ENCODE measurements at places on chromosomes 5 and 9.
A peak's percentile ranks its signal among the peaks of the same experiment; 100 is the strongest.

GRCh38 chr5:178394074-178394473 lies 161.5 kb upstream of the PHYKPL start:
- H3K27ac ChIP-seq, result no peak overlapping the region
- no peak for DNase-seq
- no peaks in the 10 kb centered on the region for H3K36me3 ChIP-seq
- no peaks in the 10 kb centered on the region for H3K4me1 ChIP-seq
- H3K27me3 ChIP-seq, result no peaks in the 10 kb centered on the region

GRCh38 chr5:77874691-77875090 lies 98.6 kb upstream of the TBCA start:
- no peak overlapping the region for H3K4me3 ChIP-seq
- no peaks in the 10 kb centered on the region for H3K27me3 ChIP-seq
- no peaks in the 10 kb centered on the region for H3K36me3 ChIP-seq
- no peak for DNase-seq

- DNase-seq, result no peak
- no peaks in the 10 kb centered on the region for H3K36me3 ChIP-seq
- H3K27me3 ChIP-seq, result no peaks in the 10 kb centered on the region
- H3K4me1 ChIP-seq, result no peaks in the 10 kb centered on the region
- no peak overlapping the region for H3K4me3 ChIP-seq
Measured at GRCh38 chr9:35193762-35194161, 32.0 kb downstream of the UNC13B start.

DNA sequence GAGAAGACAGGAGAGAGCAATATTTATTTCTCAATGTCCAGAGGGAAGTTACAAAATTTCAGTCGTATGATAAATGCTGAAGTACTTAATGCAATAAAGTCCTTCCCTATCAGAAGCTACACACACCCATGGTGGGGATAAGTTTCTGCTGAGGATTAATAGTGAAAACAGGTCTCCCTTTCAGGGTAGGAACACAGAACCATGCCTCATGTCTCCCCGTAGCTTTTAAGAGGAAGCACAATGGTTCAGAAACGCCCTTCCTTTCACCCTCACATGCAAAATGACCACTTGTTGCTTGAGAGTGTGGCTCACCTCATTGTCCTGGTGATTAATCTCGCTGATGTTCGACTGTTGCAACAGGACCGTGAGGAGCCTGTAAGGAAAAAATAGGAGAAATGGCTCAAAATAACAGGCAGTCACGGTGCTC lies 73.6 kb downstream of the ANKRD55 start:
- H3K36me3 ChIP-seq, result no peaks in the 10 kb centered on the region
- peaks cover 25% of the 10 kb centered on the region for H3K4me1 ChIP-seq
- H3K27me3 ChIP-seq, result no peaks in the 10 kb centered on the region
- no peak overlapping the region for H3K27ac ChIP-seq
- no peak overlapping the region for H3K4me3 ChIP-seq

DNA sequence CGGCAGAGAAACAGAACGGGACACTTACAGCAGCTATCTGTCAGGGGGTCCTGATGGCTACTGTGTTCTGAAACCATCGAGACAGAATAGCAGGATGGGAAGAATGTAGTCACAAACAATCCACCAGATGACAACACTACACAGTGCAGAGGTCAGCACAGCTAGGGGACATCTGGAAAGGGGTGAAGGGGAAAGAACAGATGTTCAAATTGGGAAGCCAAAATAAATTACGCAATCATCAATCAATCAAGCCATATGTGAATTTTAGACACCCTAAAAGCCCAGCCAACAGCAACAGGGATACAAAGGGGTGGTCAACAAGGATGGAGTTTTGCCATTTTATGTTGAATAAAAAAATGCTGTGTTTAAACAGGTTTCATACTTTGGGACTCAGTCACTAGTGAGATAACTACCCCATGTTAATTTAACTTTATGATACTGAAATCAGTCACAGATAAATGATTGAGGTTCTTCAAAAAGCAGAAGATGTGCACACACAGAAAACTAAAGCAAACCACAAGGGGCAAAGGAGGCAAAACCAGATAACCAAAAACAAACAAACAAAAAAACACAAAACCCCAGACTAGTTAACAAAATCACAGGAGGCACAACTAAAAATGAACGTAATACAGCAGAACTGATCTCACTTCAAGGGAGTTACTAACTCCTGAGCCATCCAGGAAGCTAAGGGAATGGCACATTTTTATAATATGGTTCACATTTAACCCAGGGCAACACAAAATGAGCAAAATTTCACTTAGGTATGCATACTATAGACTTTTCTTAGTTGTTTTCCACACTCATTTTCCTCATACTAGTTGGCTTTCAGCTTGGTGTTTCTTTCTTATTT lies 65.9 kb downstream of the HABP4 start:
- no peaks in the 10 kb centered on the region for H3K27me3 ChIP-seq
- H3K36me3 ChIP-seq, result no peaks in the 10 kb centered on the region
- H3K27ac ChIP-seq, result peak overlapping the region; percentile 69
- H3K4me3 ChIP-seq, result no peak overlapping the region

DNA sequence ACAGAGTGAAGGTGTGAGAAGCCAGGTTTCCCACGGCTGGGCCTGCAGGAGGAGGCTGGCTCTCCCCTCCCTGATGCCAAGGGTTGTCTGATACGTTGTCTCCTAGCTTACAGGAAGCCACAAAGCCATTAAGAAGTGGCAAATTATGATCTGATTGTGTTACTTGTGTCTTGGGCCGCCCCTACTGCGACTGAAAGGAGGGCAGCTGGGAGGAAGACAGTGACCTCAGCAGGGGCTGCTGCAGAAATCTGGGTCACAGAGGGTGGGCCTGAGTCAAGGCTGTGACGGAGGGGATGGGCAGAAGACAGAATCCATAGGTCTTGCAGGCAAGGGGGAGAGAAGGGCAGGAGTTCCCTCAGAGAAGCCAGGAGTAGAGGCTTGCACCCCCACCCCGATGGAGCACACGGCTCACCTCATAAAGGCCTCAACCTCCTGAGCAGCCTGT lies 145.0 kb downstream of the FSTL4 start:
- H3K36me3 ChIP-seq, result no peaks in the 10 kb centered on the region
- no peak overlapping the region for H3K4me3 ChIP-seq
- no peak overlapping the region for H3K27ac ChIP-seq
- no peaks in the 10 kb centered on the region for H3K27me3 ChIP-seq
- no peak for DNase-seq

DNA sequence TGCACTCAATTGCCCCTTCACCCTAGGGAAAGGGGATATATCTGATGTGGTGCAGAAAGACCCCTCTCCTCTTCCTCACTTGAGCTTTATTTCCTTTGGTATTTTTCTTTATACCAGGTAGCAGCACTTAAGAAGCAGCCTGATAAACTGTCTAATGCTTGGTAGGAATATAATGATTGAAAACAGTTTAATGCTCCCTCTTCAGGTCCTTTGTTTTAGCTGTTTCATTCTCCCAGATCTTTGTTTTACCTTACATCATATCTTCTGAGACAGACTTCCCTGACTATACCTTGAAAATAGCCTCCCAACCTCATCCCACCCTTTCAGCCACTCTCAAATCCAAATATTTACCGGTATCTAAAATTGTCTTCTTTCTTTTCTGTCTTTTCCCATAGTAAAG lies 87.9 kb downstream of the NUDT12 start:
- no peak overlapping the region for H3K27ac ChIP-seq
- H3K4me1 ChIP-seq, result no peaks in the 10 kb centered on the region

DNA sequence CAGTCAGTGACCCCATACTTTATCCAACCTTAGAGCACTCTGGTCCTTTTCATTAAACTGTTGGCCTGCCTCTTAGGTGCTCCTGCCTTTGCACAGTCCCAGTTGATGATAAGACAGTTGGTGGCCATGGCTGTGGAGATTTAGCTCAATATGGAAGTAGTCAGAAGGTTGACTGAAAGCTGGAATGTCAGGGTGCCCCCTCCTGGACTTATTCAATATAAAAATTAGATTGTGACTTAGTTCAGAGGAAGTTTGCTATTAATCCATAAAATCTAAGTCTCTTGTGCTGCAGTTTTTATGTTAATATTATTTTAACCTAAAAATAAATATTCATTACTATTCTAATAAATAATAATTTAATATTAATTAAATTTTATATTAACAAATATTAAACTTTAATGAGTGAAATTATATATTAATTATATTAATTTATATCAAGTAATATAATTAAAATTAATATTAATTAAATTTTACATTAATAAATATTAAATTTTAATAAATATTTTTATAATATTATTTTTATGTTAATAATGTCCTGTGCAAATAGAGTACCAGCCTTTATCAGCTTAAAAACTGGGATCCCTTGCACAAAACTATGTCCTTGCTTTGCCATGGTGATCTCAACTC lies 77.7 kb upstream of the ADAMTSL1 start:
- no peak overlapping the region for H3K4me3 ChIP-seq
- no peaks in the 10 kb centered on the region for H3K4me1 ChIP-seq
- no peaks in the 10 kb centered on the region for H3K27me3 ChIP-seq
- no peak overlapping the region for H3K27ac ChIP-seq
- no peak for DNase-seq
- no peaks in the 10 kb centered on the region for H3K36me3 ChIP-seq

- H3K4me3 ChIP-seq, result no peak overlapping the region
Measured at GRCh38 chr5:72488756-72489155, 18.5 kb downstream of the ZNF366 start.

DNA sequence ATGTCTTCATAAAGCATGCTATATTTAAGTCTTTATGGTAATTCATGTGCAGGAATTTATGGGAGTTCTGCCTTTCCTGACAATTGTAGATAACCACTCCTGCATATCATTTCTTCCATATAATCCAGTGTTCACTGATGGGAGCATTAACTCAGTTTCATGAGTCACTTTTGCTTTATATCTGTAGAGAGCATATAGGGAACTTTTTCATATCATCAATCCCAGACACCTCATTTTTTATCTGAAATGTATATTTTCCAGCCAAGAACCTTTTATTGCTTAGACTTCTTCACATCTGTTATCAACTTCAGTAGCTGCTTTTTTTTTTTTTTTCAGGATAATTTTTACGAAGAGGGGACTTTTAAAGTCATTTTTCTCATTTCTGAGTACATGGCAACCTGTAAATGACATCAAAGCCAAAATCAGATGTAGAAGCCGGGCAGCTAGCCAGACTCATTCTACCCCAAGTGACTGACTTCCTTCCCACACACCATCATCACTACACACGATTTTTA lies 41.1 kb downstream of the NFX1 start:
- H3K36me3 ChIP-seq, result no peaks in the 10 kb centered on the region
- no peaks in the 10 kb centered on the region for H3K27me3 ChIP-seq
- H3K27ac ChIP-seq, result no peak overlapping the region
- H3K4me3 ChIP-seq, result no peak overlapping the region
- no peak for DNase-seq

- H3K27ac ChIP-seq, result no peak overlapping the region
- no peaks in the 10 kb centered on the region for H3K36me3 ChIP-seq
- no peak for DNase-seq
- no peaks in the 10 kb centered on the region for H3K27me3 ChIP-seq
- no peak overlapping the region for H3K4me3 ChIP-seq
Measured at GRCh38 chr9:76846297-76846696, 59.6 kb downstream of the PRUNE2 start.

GRCh38 chr5:93782978-93783377 lies 41.6 kb upstream of the POU5F2 start:
- no peak for DNase-seq
- no peaks in the 10 kb centered on the region for H3K36me3 ChIP-seq
- H3K4me3 ChIP-seq, result no peak overlapping the region
- H3K4me1 ChIP-seq, result no peaks in the 10 kb centered on the region
- no peaks in the 10 kb centered on the region for H3K27me3 ChIP-seq

DNA sequence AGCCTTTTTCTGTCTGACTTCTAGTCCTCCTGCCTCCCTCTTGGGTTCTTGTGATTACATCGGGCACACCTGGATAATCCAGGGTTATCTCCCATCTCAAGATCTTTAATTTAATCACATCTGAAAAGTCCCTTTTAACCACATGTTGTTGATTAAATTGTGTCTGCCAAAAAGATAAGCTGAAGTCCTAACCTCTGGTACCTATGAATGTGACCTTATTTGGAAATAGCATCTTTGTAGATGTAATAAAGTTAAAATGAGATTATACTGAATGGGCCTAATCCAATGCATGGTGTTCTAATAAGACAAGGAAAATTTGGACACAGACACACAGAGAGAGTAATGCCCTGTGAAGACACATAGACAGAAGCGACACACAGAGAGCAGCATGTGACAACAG lies 232.4 kb downstream of the KCTD16 start:
- DNase-seq, result no peak
- no peak overlapping the region for H3K27ac ChIP-seq

- DNase-seq, result no peak
- no peak overlapping the region for H3K27ac ChIP-seq
- no peaks in the 10 kb centered on the region for H3K27me3 ChIP-seq
- peaks cover 4% of the 10 kb centered on the region for H3K4me1 ChIP-seq
- H3K36me3 ChIP-seq, result peaks cover 13% of the 10 kb centered on the region
Measured at GRCh38 chr9:131864531-131864930, 124.7 kb upstream of the RAPGEF1 start.

- H3K4me3 ChIP-seq, result no peak overlapping the region
- no peaks in the 10 kb centered on the region for H3K36me3 ChIP-seq
- no peak for DNase-seq
- H3K27me3 ChIP-seq, result no peaks in the 10 kb centered on the region
Measured at GRCh38 chr5:150295172-150295634, 5.6 kb upstream of the CAMK2A start.

DNA sequence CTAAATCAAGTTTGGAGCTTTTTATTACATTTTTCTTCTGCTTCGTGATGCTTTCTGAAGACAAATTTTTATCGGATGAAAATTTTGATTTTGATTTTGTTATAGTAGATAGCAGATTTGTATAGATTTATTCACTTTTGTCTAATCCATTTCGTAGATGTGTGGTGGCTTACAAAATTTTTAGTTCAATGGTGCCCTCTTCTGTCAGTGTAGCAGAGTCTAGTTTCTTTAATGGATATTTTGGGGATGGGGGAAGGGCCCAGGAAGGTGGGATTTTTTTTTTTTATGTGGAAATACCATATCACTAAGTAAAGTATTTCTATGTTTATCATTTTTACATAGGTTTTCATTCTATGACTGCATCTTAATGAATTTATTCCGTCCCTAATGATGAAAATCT lies 259.9 kb upstream of the TARS1 start:
- DNase-seq, result no peak
- no peaks in the 10 kb centered on the region for H3K27me3 ChIP-seq
- no peak overlapping the region for H3K4me3 ChIP-seq
- H3K36me3 ChIP-seq, result no peaks in the 10 kb centered on the region
- H3K27ac ChIP-seq, result no peak overlapping the region

DNA sequence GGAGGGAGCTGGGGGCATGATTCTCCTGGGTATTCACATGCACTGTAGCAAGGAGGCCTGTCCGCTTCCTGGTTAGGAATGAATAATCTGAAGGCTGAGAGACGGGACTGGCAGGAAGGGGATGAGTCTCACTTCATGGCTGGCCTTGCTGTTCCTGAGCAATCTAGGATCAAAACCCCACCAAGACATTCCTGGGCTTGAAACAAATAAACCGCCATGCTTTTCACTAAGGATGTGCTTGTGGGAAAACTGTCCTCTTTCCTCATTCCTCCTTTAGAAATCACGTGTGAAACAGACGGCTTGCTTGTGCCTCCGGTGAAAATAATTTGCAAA lies 132.8 kb downstream of the MACROH2A1 start:
- no peaks in the 10 kb centered on the region for H3K27me3 ChIP-seq
- no peak overlapping the region for H3K27ac ChIP-seq
- H3K4me1 ChIP-seq, result peaks cover 28% of the 10 kb centered on the region
- no peak overlapping the region for H3K4me3 ChIP-seq
- no peaks in the 10 kb centered on the region for H3K36me3 ChIP-seq

GRCh38 chr9:123121457-123121856 lies 88.0 kb downstream of the GPR21 start:
- no peak for DNase-seq
- H3K27ac ChIP-seq, result no peak overlapping the region
- no peaks in the 10 kb centered on the region for H3K4me1 ChIP-seq
- H3K27me3 ChIP-seq, result no peaks in the 10 kb centered on the region
- no peak overlapping the region for H3K4me3 ChIP-seq
